Heart left ventricle (tissue), 16 donors: ENCODE measurements at places on chromosomes 16 and 17.
A peak's percentile ranks its signal among the peaks of the same experiment; 100 is the strongest.

DNA sequence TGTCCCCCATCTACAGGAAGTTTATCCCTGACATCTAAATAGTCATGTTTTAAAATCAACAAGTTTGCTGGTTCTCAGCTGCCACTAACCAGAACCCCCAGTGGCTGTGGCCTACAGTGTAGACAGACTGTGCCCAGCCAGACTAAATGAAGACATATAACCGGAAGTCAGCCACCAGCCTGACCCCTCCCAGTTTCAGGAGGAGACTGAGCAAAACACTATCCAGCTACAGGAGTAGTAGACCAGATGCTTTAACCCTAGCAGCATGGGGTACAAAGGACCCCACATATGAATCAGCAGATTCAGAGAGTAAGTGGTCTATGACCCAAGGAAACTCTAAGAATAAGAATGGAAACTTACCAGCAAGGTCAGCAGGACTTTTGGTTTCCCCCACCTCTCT is 83.4 kb downstream of the HIC1 start:
- no peak for DNase-seq

DNA sequence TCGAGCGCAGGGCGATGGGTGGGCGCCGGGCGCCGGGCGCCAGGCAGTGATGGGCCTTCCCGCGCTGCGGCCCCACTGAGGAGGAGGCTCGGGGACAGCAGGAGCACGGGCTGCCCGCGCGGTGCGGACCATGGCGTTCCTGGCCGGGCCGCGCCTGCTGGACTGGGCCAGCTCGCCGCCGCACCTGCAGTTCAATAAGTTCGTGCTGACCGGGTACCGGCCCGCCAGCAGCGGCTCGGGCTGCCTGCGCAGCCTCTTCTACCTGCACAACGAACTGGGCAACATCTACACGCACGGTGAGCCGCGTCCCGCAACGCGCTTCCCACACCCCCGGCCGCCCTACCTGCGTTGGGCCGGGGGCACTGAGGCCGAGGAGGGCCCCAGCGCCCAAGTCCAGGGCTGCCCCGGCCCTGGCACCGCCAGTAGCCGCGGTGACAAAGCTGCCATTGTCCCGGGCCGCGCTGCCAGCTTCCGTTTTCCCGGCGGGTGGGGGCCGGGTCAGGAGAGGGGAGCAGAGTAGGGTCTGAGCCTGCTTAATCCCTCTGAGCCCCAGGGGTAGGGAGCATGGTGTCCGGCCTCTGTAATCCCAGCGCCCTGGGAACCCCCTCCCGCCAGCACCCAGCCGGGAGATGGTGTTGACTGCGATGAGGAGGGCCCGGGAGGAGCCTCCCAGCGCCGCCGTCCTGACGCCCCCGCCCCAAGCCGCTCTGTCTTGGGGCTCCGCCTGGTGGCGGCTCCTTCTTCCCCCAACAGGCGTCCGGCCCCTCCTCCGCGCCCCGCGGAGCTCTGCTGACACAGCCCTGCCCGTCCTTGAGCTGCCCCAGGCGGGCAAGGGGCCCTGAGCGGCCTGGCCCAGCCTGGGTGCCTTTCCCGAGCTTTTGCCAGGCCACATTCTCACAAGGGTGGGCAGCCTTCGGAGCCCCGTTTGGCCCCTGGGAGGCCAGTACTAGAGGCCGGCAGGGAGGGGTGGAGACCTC is 685 bp downstream of the PAQR4 start:
- DNase-seq, result peak; percentile 72

DNA sequence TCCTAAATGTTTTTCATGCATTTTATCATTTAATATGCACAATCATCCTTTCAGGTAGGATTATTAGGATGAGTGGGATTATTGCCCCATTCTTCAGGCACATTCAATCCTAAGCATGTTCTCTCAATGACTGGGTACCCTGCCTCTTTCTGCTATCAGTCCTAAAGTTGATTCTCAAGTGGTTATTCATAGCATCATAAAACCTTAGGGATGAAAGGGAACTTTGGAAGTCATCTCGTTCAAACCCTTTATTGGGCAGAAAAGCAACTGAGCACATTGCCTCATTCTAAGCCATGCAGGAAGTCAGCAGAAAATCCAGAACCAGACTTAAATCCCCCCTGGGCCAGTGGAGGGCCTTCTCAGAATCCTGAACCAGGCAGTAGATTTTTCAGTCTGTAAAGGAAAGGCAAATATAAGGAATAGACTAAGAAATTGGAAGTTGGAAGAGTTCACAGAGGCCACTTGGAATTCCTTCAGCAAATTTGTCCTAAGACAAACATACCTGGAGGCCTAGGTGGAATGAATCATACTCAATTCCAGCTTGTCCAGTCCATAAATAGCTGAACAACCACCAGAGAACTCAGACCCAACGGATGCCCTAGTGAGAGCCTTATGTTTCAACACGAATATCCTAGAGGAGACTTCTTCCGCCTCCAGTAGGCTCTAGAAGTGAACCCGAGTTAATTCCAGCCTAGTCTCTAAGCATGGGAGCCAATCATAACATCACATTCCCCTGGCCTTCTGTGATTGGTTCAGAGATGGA is 62.7 kb downstream of the IRX6 start:
- no peak for DNase-seq

DNA sequence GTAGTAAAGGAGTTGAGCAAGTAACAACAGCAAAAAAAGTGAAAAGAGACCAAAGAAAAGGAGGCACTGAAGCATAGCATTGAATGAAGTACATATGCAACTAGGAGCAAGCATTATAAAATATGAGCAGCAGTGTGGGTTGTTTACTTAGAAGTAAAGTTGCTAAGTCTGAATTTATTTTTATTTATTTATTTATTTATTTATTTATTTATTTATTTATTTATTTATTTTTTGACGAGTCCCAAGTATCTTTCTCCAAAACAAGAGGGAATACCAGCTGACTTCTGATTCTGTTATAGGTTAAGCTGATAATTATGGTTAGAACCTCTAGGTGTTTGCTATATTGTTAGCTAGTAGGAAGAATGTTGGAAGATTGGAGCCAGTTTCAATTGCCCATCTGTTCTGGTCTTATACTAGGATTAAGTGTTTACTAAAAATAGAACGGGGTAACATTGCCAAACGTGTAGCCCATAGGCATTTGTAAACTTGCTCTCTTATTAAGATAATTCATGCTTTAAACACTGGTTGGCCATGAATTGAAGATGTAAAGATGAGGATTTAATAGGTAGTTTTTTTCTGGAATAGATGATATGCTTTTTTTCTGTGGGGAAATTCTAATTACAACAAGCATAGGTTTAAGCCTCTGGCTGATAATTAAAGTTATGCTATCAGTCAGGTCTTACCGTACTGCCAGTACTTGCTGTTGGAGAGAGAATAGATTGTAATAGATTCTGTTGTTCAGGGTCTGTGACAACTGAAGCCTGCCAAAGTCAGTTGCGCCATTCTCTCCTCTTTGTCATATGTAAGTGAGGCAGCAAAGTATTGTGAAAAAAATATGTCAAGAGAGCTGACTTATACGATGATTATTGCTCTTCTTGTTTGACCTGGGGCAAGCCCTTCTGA is 66.7 kb downstream of the PPM1E start:
- no peak for DNase-seq

DNA sequence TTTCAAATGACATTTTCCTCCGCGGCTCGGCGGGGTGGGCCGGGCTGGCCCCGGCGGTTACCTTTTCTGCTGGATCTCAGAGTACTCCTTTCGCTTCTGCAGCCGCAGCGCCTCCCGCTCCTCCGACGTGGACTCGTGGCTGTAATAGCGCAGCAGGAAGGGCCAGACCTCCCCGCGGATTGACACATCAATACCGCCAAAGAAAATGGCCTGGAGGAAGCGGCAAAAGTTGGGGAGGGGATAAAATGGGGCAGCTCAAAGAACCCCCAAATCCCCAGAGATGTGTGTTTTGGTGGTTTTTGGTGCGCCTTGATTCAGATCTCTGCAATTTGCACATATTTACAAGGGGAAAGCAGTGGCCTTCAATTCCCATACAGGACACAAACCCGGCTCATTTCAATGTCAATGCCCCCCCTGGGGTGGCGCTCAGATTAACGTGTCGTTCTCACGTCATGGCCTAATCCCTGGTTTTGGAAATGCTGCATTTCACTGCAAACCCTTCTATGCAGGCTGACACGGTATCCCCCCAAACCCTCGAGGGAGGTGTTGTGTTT is 85.9 kb downstream of the TBC1D16 start:
- DNase-seq, result no peak

GRCh38 chr16:85963753-85964285 is 64.9 kb downstream of the IRF8 start:
- peak; percentile 81 for DNase-seq

DNA sequence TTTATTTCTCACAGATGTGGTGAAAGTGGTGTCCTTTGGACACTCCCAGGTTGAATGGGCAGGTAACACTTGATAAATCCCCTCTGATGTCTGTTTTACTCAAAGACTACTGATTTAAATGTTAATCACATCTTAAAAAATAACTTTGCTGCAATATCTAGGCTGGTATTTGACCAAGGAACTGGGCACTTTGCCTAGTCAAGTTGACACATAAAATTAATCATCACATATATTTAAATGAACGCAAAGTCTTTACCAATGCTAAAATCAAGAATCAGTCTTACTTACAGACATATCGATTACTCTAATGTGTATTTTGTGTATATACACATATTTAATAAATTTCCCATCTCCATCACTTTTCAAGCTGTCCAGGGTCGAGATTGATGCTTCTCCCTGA is 7.0 kb downstream of the MT2A start:
- DNase-seq, result no peak

DNA sequence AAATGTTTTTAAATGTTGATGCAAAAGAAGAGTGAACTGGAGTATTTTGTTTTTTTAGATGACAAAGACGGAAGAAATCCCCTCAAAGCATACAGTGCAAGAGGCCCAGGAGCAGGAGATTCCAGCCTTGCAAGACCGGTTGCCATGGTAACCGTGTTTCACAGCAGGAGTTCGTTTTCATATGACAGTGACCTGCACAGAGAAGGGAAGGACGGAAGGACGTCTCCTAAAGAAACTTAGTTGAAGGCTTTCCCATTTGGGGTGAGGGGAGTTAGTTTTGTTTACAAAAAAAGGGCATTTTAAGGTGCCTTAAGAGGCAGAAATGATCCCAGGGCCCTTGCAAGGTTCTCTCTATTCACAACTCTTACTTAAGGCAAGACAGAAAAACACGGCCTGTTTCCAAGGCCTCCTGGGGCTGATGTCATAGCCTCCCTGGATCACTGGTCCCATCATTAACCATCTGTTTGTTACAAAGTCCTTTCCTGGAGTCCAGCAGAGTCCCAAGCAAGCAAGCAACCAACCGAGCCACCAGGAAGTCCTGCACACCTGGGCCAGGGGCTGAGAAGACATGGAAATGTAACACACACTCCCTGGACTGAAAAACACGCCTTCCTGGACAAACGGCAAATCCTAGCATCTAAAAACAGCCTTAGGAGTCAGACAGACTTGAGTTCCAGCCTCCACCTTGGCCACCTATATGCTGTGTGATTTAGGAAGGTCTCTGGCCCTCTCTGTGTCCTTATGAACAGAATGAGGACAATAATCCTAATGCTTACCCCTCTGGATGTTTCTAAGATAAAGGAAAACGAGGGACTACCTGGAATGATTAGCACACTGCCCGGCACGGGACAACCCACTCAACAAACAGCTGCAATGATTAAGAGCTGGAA is 30.3 kb upstream of the RPH3AL start:
- DNase-seq, result no peak

DNA sequence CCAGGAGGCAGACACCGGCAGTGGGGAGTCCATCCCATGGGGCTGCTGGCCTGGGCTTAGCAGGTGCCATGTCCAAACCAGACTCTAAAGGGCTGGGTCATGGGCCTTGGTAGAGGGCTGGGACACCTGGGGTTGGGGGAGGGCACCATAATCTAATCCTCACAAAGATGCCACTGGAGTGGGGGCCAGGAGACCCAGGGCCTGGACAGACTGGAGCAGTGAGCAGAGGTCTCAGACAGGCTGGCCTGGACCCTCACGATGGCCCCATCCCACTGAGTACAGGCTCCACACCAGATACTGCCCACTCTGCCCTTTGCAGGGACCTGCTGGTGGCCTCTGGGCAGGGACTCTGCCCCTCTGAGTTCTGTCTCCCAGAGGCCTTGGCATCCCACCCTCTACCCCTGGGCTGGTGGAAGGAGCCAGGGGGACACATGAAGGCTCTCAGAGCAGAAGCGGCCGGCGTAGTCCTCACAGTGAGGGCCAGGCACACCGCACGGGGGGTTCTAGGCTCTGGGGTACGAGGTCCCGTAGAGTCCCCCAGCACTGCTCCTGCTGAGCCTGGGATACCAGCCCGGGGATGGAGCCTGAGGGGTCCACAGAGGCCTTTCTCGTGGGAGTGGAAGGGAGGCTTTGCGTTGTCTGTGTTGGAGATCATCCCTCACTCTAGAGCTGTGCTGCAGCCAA is 10.0 kb upstream of the SRRM2 start:
- no peak for DNase-seq

DNA sequence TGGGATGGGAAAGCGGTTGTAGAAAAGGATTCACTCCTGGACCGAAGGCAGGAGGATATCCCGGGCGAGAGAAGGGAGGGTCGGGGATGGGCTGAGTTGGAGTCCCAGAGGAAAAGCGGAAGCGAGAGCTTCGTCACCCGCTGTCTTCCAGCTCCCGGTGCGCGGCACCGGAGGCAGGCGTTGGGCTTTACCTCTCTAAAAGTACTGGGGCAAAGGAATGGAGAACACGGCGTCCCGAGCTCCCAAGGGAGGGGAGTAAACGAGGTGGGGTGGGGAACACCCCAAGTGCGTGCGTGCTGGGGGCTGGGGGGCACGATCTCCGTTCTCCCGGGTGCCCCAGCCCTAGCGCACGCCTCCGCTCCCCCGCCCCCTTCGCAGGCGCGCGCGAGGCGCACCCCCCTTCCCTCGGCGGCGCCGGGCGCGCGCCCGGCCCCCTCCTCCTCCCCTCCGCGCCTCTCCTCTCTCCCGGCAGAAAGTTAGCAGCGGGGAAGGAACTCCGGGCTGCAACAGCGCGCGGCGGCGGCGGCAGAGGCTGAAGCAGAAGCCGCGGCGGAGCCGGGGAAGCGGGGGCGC is at the start of gene HS3ST4:
TSS of gene HS3ST4 (plus strand) at position 441 of the 573 bp plus-strand sequence.
- no peak for DNase-seq

DNA sequence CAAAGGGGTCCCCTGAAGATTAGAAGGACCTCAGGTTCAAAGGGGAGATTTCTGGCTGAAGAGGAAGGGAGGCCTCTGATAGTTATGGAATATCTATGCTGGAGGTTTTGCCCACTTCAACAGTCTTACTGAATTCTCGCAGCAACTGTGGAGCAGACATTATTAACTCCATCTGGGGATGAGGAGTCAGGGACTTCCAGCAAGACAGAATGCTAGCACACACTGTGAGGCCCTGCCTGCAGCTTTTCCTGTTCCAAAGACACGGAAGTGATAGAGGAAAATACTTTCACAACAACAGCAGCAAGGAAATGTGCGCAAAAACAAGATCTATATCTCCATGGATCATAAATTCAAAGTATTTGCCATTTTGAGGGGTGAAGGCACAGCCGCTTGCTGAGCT is 72.8 kb downstream of the RPH3AL start:
- no peak for DNase-seq

DNA sequence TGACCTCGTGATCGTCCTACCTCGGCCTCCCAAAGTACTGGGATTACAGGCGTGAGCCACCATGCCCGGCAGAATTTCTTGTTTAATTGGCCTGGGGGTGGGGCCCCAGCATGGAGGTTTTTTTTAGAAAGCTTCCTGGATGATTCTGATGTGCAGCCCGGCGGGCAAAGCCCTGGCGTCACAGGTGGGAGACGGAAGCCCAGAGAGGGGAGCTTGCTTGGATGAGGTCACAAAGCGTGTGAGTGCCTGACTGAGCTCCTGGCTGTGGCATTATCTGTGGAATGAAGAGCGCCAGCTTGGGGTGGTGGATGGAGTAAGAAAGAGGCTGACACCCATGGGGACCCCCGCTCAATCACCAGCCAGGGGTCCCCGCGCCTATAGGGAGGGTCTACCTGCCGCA is 4.1 kb downstream of the VASN start:
- no peak for DNase-seq
